Activated CD4-positive, alpha-beta T cell treated with anti-CD3 and anti-CD28 coated beads for 36 hours (primary cell): ENCODE measurements at places on chromosomes 3 and 15. TPM values are rescaled to one million over a fixed set of nuclear protein-coding genes. Genes with fewer than 3 reads are reported as not detected.

The CHRFAM7A gene
- not detected for total RNA-seq

The GOLGA8S gene
- 0.11 TPM for total RNA-seq

The PLD1 gene
- 1.2 TPM for total RNA-seq

The PRC1 gene
- total RNA-seq: 157 TPM

The PROS1 gene
- total RNA-seq: 0.47 TPM

The PLA2G4D gene
- not detected for total RNA-seq

The MCCC1 gene
- total RNA-seq: 22.0 TPM

The ARPIN gene
- not detected for total RNA-seq

The FAM81A gene
- 0.26 TPM for total RNA-seq

The SLC6A11 gene
- total RNA-seq: not detected

The GOLIM4 gene
- 3.2 TPM for total RNA-seq

The HCLS1 gene
- 235 TPM for total RNA-seq

The MEIS2 gene
- not detected for total RNA-seq

The BCHE gene
- not detected for total RNA-seq

The CPN2 gene
- not detected for total RNA-seq

The SLC22A13 gene
- 0.21 TPM for total RNA-seq

The TM4SF4 gene
- not detected for total RNA-seq

The ARL8B gene
- total RNA-seq: 45.1 TPM

The ALDH1L1 gene
- total RNA-seq: 0.18 TPM

The SCAANT1 gene
- total RNA-seq: not detected

The SRGAP3 gene
- 1.5 TPM for total RNA-seq

The AGBL1 gene
- 0.05 TPM for total RNA-seq

The IMP3 gene
- total RNA-seq: 80.3 TPM

The AGTR1 gene
- not detected for total RNA-seq

The KNG1 gene
- not detected for total RNA-seq

The RBM5 gene
- 131 TPM for total RNA-seq

The RNF13 gene
- total RNA-seq: 41.2 TPM

The SLC2A2 gene
- not detected for total RNA-seq

The PTH1R gene
- total RNA-seq: not detected

The PARP15 gene
- 7.8 TPM for total RNA-seq

The ADAMTS7 gene
- 0.23 TPM for total RNA-seq

The GOLGA6L6 gene
- total RNA-seq: not detected
